ENCODE measurements at places on chromosomes 13 and 19.

DNA sequence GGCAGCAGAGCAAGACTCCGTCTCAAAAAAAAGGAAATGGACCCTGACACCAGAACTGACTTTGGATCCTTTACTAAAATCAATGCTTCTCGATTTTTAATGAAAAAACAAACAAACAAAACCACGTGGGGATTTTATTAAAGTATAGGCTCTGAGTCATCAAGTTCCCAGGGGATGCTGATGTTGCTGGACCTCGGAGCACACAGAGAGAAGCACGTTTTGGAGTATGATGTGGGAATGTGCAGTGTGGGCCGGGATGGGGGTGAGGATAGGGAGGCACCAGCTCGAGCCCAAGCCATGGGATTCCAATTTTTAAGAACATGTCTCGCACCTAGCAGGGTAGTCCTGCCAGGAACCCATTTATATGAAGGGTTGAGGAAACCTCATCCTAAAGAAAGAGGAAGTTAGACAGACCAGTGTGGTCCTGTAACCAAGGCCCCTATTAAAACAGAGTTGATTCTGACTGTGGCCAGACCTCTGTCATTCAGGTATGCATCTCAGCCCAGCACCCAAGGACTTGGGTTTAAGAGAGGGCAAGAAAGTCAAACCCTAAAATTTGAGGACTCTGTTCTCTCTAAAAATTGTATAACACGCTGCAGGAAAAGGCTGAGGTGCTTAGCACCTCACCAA, 6.4 kb downstream of the FLT1 start:
- no peak for DNase-seq

DNA sequence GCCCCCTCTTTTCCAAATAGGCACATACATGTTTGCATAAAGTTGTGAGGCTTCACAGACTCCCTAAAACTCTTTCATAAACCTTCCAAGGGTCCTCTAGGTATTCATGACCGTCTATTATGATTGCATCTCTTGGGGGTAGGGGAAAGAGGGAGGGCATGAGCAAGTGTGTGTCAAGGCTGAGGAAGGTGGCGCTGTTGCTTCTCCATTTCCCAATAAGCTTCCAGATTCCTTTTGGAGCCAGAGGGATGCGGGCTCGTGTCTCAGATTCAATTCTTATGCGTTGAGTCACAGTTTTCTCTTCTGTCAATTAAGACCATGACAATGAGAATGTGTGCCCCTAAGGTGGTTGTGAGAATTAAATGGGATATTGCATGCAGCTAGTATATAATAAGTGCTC, 51.0 kb upstream of the CYP2A7 start:
- DNase-seq: no peak

- no peak for DNase-seq
Measured at GRCh38 chr19:45710356-45711130, 18.1 kb downstream of the QPCTL start.

- DNase-seq: no peak
Measured at GRCh38 chr19:5782945-5783919, 1.3 kb downstream of the PRR22 start.

- no peak for DNase-seq
Measured at GRCh38 chr19:39923862-39924261, 10.6 kb downstream of the FCGBP start.

GRCh38 chr19:13506471-13506820, at the start of gene CACNA1A:
Gene CACNA1A, minus strand, starts transcription at chr19:13506479. Its CDS starts 255 bp downstream, at chr19:13506224.
- no peak for DNase-seq

- peak; percentile 35 for DNase-seq
Measured at GRCh38 chr19:13463296-13463695, 43.0 kb downstream of the CACNA1A start.

DNA sequence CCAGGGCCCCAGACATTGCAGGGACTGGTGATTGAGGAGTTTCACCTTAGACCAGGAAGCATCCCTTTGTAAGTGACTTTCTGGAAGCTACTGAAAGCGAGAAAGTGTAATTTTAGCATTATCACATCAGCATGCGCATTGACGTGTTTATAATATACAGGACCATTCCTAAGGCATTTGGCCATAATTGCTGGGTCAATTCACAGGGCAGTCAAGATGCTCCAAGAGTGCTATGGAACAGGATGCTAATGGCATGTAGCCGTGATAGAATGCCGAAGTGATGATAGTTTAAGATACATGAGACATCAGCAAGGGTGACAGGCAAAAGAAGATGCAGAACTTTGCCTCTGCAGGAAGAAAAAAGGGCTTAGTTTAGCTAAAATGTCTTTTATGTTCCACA, 347.6 kb upstream of the NBEA start:
- DNase-seq: no peak

GRCh38 chr19:32691952-32692726, 518 bp downstream of the NUDT19 start:
- no peak for DNase-seq
